ENCODE measurements at places on chromosomes 12 and 14.

GRCh38 chr12:114140576-114140975 is 174.5 kb upstream of the RBM19 start:
- DNase-seq: no peak

- no peak for DNase-seq
Measured at GRCh38 chr14:93751946-93752655, 36.2 kb downstream of the PRIMA1 start.

- no peak for DNase-seq
Measured at GRCh38 chr12:2372178-2372577, 319.4 kb downstream of the CACNA1C start.

GRCh38 chr12:111430433-111431353 is 25.0 kb downstream of the SH2B3 start:
- DNase-seq: no peak

Data from DMS79 (cell line).